ENCODE measurements at places on chromosomes 4 and X.

GRCh38 chr4:145071560-145071959 is 26.4 kb downstream of the ANAPC10 start:
- DNase-seq = no peak

GRCh38 chr4:121140716-121141460 is 23.2 kb downstream of the TNIP3 start:
- DNase-seq = no peak

DNA sequence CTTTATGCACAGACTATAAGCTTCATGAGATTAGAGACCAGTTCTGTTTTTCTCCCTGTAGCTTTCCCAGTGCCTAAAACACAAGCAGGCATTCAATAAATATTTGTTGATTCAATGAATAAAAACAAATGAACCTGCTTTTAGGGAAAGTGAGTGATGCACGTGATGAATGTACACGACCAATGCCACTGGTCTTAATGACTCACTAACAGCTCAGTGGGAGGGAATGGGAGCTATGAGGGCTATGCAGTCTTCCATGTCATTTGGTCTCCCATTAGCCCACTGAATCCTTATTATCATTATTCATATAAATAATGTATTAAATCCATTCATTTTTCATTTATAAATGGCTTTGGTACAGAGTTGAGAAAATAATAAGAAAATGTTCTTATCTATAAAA is 247.4 kb downstream of the FBXO8 start:
- no peak for DNase-seq

- no peak for DNase-seq
These were observed 83.3 kb downstream of the SNCA start for GRCh38 chr4:89753601-89754066.

DNA sequence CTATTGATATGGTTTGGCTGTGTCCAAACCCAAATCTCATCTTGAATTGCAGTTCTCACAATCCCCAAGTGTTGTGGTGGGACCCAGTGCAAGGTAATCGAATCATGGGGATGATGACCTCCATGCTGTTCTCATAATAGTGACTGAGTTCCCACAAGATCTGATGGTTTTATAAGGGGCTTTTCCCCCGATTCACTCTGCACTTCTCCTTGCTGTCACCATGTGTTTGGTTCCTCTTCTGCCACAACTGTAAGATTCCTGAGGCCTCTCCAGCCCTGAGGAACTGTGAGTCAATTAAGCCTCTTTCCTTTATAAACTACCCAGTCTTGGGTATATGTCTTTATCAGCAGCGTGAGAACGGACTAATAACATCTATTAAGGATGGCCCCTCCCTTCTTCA is 68.8 kb downstream of the FBXW7 start:
- DNase-seq = no peak

GRCh38 chr4:41285864-41286235 is 29.1 kb downstream of the UCHL1 start:
- DNase-seq = no peak

DNA sequence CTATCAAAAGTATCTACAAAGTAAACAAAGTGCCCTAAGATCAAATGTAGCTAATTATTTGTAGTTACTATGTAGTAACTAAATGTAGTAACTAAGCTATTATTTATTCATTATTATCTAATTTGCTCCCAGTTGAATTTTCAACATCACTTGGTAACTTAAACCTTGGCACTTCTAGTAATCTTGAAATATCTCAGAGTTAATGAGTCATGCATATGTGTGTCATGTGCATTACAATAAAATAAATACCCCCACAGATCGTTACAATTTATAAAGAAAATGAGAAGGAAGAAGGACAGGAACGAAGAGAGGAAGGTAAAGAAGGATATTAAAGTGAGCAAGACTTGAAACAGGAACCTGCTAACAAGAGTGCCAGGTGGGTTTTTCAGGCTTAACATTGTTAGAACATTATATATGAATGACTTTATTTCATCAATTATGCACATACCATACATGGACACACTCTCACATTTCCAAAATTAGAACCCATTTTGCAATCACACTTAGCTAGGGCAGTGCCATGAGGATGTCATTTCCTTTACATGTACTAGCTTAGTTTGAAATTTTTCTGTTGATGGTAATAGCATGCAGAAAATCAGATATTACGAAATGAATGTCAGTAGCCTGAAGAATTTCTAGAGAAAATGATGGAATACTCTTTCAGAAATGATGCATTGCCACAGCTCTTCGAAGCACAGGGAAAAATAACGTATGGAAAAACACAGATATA is 1670.4 kb upstream of the AGA start:
- DNase-seq = no peak
